DMS53 (cell line): ENCODE measurements at places on chromosomes 3 and 15.

GRCh38 chr3:129577366-129577765 is 29.1 kb downstream of the PLXND1 start:
- DNase-seq: peak; percentile 65

DNA sequence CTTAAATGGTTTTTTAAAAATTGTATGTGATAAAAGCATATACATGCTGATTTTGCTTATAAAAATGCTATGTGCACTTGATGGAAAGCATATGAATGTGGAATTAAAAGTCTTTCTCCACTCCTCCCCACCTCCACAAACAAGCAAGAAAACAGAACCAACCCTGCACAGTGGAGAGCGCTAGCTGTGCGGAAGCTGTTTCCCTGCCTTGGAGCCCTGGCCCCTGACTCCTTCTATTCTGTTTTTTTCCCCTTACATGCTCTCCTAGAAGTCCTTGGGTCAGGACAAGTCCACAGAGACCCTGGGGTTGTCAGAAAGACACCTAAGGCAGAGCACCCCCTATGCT is 64.2 kb downstream of the BOC start:
- DNase-seq: no peak

GRCh38 chr15:67175643-67176071 is 78.8 kb downstream of the AAGAB start:
- DNase-seq: no peak

DNA sequence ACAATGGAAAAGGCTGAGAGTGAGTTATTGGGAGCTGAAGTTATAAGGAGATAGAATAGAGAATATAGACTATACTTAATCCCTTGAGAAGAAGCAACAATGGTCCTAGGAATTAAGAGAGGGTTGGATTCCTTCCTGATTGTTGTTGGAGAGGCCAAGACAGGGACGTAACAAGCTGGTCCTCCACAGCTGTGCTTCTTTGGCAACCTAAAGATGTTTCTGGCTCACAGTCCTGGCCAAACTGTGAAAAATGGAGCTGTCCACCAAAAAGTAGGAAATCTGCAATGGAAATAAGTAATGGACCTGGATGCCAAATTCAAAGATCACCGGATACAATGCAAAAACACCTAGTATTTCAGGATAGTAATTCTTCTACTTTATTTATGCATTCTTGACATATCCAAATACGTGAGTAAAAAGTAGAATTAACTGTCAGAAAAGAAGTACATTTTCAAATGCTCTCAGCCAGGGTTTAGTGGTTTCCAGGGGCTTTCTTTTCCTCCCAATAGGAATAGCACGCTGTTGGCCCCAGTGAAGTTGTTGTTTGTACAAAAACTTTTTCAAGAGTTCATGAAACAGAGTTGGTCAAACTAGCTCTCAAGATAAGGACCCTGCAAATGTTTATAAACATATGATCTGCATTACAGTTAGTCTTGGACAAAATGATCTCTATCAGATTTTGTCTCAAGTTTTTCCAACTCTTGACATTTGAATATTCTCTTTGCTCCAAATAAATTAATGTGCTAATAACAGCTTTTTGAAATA is 28.3 kb downstream of the CERS3 start:
- no peak for DNase-seq

DNA sequence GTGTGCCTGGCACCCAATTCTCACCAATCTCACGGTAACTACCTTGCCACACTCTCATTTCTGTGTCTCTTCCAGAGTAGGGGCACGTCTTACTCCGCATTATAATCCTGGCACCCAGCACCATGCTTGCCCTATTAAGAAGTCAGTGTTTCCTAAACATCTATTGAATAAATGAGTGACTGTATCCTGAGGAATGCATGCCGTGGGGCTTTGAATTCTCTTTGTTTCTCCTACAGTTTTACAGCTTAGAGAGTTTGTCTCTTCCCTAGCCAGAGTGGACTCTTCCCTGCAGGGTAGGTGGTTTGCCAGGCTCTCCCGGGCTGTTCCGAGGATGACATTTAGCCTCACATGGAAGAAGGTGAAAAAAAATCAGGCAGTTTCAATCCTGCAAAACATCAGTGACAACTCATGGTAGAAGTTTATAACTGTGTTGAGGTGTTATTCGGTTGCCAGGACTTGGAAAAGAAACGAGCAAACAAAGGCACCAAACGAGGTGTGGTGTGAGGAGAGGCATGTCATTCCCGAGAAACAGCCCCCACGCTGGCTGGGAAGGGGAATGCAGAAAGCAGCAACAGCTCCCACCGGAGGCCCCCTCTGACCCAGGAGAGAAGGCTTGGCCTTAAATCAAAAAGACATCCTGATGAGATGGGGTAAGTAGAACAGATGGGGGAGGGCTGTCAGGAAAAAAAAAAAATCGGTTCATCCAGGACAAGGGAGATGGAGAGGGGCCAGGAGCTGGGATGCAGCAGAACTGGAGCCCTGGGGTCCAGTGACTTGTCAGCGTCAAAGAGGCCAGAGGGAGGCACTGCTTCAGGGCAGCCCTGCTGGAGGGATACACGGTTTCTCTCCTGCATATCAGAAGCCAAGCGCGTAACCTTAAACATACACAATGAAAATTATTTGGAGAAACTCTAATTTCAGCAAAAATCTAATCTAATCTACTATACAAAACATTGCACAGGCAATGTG is 168.4 kb upstream of the ARRDC4 start:
- no peak for DNase-seq

DNA sequence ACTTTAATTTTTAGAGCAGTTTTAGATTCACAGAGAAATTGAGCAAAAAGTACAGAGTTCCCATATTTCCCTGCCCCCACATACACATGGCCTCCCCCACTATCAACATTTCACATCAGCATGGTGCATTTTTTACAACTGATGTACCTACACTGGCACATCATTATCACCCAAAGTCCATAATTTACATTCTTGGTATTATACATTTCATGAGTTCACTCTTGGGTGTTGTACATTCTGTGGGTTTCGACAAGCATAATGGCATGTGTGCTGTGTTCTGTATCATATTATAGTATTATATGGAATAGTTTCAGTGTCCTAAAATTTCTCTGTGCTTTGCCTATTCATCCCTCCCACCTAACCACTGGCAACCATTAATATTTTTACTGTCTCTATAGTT is 419.8 kb upstream of the THBS1 start:
- no peak for DNase-seq

- no peak for DNase-seq
These were observed 21.7 kb downstream of the CADM2 start for GRCh38 chr3:84980456-84980855.

GRCh38 chr3:98645039-98645438 is 51.6 kb upstream of the CPOX start:
- DNase-seq: no peak

DNA sequence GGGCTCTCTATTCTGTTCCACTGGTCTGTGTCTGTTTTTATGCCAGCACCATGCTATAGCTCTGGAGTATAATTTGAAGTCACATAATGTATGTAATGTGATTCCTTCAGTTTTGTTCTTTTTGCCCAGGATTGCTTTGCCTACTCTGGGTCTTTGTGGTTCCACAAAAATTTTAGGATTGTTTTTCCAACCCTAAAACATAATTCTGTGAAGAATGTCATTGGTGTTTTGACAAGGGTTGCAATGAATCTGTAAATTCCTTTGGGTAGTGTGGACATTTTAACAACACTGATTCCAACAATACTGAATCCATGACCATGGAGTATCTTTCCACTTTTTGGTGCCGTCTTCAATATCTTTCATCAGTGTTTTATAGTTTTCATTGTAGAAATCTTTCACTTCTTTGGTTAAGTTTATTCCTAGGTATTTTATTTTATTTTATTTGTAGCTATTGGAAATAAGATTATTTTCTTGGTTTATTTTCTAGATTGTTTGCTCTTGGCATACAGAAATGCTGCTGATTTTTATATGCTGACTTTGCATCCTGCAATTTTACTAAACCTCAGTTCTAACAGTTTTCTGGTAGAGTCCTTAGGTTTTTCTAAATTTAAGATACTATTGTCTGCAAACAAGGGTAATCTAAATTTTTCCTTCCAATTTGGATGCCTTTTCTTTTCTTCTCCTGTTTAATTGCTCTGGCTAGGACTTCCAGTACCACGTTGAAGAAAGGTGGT is 29.7 kb downstream of the TJP1 start:
- no peak for DNase-seq
